Testis (tissue), 5 donors: ENCODE measurements at places on chromosomes 7 and 10. TPM values are rescaled to one million over a fixed set of nuclear protein-coding genes. Genes with fewer than 3 reads are reported as not detected.

The CHST12 gene
- total RNA-seq: 42.1 TPM

The GIMAP8 gene
- 3.8 TPM for total RNA-seq

DNA sequence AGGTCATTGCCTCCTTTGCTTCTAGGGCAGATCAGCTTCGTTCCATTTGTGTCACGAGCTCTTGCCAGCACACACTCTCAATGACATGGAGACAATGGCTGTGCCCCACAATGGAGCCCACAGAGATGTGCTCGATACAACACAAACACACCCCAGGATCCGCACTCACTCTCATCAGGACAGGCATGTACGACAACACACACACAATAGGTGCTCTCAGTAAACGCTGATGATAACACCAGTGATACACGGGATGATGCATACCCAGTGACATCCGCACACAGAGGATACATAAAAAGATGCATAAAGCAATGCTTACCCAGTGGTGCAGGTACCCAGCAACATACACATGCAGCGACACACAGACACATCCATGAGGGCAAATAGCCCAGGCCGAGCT lies 61.2 kb upstream of the LBX1 start:
- DNase-seq: no peak

DNA sequence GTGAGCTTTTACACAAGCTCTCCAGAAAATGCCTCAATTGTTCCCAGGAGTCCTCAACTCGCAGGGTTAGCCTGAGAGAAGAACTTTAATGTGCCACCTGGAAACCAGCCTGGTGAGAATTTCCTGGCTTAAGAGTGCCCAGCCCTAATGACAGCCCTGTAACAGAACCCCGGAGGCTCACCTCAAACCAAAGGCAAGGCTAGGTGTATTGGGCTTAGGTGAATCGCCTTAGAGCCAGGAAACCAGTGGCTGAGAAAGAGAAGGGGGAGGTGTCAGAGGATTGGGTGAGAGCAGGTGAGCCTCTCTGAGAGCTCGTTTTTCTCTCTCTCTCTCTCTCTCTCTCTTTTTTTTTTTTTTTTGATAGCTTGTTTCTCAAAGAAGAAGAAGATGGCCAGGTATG lies 7.3 kb downstream of the OCM2 start:
- DNase-seq: no peak

DNA sequence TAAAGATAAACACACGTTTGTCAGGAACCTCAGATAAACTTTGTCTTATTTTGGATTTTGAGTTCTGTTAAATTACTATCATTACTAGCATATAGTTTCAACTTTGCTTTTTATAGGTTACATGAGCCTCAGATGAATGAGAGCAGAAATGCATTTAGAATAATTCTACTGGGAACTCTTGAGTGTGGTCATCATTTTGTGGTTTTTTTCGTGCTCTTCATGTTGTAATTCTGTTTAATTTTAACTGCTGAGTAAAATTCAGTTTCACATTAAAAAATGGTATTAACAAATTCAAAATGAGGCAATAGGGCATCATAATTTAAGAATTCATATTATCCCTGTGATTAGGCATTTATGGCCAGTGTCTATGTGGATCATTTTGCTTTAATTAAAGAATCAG lies 72.9 kb downstream of the GNAI1 start:
- DNase-seq: no peak

- DNase-seq: no peak
These were observed 176.0 kb downstream of the EXOC4 start for GRCh38 chr7:133428876-133429275.

GRCh38 chr10:553233-553632 lies 136.2 kb downstream of the DIP2C start:
- DNase-seq: no peak
